Memory B cell (primary cell): ENCODE measurements at places on chromosomes 13 and 19.
A peak's percentile ranks its signal among the peaks of the same experiment; 100 is the strongest.

GRCh38 chr13:110512198-110512740 is 49.3 kb downstream of the RAB20 start:
- DNase-seq, result no peak

- DNase-seq, result no peak
These were observed 2.7 kb upstream of the KCNRG start for GRCh38 chr13:50012396-50013169.

DNA sequence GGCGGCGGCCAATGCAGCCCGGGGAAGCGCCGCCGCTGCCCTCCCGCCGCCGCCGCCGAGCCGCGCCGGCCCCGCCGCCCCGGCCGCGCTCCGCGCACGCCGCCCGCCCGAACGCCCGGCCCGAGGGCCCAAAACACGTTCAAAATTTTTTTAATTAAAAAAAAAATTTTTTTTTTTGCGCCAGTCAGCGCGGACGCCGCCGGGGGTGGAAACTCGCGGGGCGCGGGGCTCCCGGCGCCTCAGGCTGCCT is 468 bp downstream of the HMGB1 start:
- no peak for DNase-seq

DNA sequence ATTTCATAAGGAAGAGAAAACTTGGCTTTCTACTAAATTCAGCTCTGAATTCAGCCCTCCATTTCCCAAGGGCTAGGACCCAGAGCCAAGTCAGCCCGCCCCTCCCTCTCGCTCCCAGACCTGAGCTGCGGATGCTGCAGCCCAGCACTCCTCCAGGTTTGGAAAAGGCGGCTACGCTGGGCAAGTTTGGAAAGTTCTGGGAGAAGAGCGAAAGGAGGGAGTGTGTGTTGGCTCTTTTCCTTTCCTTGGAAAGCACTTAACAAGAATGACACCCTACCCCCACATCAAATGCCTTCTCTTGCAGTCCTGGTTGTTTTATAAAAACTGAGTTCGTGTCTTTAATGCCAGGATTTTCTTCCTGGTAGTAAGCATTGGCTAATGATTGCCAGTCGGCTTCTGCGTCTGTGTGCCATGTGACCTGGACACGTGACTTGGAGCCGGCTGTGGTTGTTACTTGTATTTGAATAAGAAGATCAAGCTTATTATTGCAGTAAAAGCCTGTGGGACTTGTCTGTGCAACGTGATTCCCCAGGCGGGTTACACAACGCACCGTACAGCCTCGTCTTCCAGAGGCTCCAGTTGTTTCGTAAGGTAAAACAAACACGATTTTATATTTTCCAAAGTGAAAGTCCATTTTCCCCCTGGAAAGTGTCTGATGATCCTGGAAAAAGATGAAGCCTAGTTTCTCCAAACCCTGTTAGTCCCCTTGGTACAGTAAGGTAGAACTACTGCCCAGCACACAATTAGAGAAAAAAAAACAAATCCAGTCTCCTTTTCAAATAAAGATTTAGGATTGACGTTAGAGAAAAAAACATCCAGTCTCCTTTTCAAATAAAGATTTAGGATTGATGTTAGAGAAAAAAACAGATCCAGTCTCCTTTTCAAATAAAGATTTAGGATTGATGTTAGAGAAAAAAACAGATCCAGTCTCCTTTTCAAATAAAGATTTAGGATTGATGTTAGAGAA is 26.8 kb upstream of the UBE2L5 start:
- peak; percentile 54 for DNase-seq

- DNase-seq, result no peak
These were observed 1.4 kb downstream of the USP12 start for GRCh38 chr13:27170221-27170515.
